ENCODE measurements at places on chromosomes 11 and 22.

DNA sequence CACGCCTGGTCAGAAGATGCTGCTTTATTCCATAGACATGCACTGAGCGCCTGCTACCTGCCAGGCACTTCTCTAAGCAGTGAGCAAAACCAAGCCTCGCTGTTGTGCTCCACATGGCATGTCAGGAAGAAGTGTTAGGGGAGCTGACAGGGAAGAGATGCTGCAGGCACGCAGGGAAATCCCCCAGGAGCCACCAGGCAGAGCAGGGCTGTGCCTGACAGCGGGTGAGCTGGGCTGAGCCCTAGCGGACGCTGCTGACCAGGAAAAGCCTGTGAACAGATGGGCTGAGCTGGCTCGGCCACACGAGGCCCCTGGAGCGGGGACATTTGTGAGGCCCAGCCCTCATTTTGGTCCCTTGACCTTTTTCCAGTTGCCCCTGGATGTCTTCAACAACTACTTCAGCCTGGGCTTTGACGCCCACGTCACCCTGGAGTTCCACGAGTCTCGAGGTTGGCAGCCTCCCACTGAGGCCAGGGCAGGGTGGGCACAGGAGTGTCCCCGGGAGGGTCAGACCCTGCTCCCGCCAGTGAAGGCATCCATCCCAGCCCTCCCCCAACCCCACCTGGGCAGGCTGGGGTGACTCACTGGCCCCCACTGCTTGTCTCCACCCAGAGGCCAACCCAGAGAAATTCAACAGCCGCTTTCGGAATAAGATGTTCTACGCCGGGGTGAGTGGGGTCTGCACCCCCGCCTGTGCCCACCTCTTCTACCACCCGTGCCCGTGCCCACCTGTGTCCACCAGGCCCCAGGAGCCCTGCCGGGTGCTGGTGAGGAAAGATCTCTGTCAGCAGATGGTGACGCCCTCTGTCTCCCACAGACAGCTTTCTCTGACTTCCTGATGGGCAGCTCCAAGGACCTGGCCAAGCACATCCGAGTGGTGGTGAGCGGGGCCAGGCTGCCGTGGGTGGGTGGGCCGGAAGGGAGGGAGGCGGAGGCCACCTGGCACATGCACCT, 7.4 kb upstream of the MDK start:
- no peak for DNase-seq

- DNase-seq, result no peak
Measured at GRCh38 chr11:9493492-9493891, 32.7 kb downstream of the ZNF143 start.

GRCh38 chr22:42719656-42720262, 911 bp downstream of the A4GALT start:
- DNase-seq, result no peak

- DNase-seq, result no peak
Measured at GRCh38 chr22:21029486-21030025, 2.8 kb downstream of the SLC7A4 start.

DNA sequence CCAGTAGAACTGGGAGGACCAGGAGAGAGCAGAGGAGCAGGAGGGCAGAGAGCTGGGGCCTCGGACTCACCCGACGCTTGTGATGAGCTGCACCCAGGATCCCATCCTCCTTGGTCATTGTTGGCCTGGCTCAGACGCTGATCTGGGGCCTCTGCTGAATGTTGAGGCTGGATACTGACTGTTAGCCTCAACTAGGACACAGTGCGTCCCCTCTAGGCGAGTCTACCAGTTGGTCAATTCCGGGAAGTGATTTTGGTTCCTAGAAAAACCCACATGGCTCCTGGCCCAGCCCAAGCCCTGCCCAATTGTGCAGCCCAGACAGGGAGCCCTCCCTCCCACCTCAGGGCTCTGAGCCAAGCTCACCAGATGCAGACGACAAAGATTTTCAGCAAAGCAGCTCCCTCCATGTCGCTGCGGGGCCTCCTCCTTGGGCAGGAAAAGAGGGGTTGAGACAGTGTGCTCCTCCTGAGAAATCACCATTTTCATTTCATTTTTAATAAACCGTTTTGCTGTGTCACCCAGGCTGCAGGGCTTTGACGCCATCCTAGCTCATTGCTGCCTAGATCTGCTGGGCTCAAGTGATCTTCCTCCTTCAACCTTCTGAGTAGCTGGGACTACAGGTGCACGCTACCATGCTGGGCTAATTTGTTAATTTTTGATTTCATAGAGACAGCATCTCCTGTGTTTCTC, at the start of gene APOL4:
Gene APOL4 (minus strand): TSS at position 180 of the 690 bp plus-strand sequence. CDS start 75 bp downstream, at position 105.
- no peak for DNase-seq

GRCh38 chr11:30992513-30992849, 377.1 kb downstream of the DCDC1 start:
- no peak for DNase-seq

- DNase-seq, result peak; percentile 15
Measured at GRCh38 chr22:45317551-45318167, 7.9 kb downstream of the FAM118A start.

DNA sequence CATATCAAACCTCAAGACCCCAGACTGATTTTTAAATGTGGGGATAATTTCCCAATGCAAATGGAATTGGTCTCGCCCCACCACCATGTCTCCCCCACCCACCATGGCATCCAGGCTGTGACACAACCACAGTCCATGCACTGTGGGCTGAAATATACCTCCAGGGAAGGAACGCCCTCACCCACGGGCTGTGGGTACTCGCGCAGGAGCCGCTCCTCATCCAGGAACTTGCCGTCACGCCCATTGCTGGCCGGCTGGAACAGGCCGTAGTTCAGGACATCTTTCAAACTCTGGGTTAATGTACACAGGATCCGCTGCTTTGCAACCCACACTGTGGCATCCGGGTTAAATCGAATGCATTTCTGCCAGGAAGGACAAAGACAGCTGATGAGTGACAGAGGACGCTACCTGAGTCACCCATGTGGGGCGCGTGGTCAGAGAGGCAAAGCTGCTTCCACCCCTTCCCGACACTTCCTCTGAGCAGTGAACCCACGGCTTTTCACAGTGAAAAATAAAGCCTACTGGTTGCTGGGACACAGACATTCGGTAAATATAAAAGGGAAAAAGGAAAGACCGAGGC, 133.6 kb downstream of the SHANK2 start:
- no peak for DNase-seq

GRCh38 chr11:126163074-126163700, 48.3 kb downstream of the RPUSD4 start:
- DNase-seq, result no peak

DNA sequence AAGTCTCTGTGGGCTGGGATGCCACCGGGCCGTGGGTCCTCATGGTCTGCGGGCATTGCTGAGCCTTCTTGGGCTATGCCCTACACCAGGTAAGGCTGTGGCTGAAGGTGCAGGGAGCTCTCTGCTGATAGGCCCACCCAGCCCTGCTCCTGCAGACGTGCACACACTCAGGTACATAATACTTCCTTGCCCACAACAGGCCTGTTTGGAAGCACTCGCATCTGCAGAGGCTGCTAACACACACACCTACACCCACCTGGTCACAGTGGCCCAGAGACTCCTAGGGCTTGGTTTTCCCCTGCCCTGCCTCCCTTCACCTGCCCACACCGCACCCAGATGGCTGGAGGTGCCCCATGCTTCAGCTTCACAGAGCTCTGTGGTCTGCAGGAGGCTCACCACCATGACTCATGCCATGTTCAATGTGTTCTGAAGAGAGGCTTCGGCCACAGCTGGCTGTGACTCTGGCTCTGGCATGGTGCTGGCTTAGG, 72.8 kb upstream of the KCNQ1OT1 start:
- DNase-seq, result peak; percentile 5

DNA sequence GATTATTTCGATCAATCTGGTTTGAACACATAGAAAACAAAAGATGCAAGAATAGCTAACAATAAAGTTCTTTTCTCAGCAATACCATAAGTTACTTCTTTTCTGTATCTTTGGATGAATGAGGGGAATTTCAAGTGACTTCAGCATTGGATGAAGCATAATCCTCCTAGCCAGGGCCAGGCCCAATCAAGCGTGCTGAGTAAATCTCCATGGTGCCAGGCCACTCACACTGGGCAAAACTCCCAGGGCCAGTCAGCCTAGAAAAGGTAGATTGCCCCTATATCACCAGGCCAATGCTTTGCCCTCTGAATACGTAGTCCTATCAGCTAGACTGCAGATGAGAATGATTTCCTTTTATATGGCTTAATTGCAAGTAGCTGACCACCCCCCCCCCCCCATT, 6.0 kb downstream of the CNTF start:
- DNase-seq, result no peak

- DNase-seq, result peak; percentile 16
Measured at GRCh38 chr11:17528181-17528691, 16.0 kb downstream of the USH1C start.

GRCh38 chr11:749731-750130, 2.5 kb downstream of the TALDO1 start:
- DNase-seq, result no peak

GRCh38 chr11:6601041-6601461, 2.4 kb downstream of the RRP8 start:
- DNase-seq, result no peak

DNA sequence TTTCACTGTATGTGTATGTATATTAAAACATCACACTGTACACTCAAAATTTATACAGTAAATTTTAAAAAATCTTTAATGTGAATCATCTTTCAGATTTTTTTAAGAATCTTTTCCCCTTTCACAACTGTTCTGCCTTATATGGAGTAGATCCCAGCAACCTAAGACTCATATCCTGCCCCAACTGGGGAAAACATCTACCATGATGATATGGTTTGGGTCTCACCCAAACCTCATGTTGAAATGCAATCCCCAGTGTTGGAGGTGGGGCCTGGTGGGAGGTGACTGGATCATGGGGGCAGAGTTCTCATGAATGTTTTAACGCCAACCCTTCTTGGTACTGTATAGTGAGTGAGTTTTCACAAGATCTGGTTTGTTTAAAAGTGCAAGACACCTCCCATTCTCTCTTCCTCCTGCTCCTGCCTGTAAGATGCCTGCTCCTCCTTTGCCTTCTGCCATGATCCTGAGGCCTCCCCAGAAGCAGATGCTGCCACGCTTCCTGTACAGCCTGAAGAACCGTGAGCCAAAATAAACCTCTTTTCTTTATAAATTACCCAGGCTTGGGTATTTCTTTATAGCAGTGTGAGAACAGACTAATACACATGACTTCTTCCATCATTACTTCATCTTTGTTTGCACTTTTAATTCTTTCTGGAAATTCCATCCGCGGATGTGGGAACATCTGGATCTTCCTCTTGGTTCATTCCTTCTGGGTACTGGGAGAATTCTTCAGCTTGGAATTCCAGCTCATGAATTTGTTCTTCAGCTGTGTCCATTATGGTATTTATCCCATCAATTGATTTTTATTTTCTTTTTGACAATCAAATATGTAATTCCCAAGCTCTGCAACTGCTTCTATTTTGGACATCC, 36.9 kb downstream of the LINC01488 start:
- DNase-seq, result no peak

- DNase-seq, result no peak
Measured at GRCh38 chr22:49751318-49751965, 76.2 kb downstream of the BRD1 start.

DNA sequence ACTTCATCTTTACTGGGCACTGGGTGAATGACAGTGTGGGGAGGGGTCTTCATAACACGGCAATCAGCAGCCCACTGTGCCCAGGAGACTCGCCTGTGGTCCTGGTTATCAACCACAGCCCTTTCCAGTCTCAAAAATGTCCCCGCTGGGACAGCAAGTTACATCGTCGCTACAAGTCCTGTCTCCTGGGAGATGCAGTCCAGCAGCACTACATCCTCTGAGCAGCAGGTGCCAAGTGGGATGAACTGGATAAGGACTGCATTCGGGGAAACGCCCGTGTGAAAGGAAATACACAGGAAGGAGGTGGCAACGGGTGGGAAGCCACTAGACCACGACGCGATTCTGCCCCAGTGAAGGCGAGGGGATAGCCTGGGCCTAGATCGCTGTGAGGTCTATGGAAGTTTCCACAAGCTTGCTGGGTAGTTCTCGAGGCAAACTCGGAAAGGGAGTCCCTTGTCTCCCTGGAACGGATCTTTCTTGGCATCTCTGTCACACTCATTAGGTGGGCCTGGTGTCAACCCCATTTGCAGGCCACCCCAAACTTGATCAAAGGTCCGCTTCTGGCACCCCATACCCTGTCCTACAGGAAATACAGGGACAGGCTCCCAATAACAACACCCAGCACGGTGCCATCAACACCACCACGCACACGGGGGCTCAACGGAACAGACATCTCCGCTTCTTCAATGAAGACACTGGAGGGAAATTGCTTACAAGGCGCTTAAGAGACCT, 4.4 kb downstream of the ASCL2 start:
- no peak for DNase-seq

- no peak for DNase-seq
Measured at GRCh38 chr11:108872781-108873291, 208.0 kb downstream of the DDX10 start.

DNA sequence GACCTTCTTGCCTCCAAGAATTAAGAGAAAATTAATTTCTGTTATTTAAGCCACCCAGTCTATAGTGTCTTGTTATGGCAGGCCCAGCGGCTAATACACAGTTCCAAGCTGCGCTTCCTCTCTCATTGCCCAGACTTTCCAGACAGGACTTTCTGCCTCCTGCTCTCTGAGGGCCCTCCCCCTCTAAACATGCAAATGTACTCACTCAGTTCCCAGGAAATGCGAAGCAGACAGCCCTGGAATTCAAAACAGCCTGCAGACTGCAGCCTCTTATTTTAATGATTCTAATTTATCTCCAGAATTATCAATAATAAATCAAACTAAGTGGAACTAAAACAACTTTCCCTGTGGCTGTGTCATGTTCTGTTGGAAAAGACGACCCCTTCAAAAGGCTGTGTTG, 115.5 kb upstream of the ISX start:
- no peak for DNase-seq

- no peak for DNase-seq
Measured at GRCh38 chr11:121801781-121802180, 314.2 kb downstream of the BLID start.

DNA sequence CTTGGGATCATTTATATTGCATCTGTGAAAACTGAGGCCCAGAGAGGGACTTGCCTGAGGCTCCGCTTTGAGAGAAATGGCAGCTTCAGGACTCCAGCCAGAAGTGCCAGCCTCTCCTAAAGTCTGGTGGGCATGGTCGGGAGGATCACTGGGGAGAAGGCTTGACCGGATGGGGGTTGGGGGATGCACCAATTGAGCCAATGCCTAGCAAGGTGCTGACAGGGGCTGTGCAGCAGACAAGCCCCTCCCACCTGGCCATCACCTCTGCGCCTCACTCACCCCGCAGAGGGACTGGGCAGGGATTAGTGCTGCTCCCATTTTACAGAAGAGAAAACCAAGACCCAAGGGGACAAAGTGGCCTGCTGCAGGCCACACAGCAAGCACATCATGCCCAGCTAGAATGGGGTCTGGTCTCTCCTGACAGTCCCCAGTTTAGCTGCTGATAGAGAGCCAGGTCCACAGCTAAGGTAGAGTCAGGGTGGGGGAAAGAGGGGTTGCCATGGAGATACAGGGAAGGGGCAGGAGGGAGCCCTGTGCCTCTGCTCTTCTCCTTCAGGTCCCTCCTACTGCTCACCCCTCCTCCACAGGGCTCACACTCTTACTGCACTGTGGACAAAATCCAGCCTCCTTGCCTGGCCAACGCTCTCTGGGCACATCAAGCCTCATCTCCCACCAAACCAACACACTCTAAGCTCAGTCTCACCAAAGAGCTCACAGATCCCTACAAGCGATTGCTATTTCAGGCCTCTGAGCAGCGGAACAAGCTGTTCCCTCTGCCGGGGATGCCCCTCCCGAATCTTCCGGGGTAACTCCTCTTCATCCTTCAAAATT, 29.5 kb downstream of the TEF start:
- DNase-seq, result no peak

GRCh38 chr22:44442186-44442815, 55.7 kb downstream of the RTL6 start:
- no peak for DNase-seq

All from activated CD4-positive, alpha-beta T cell treated with anti-CD3 and anti-CD28 coated beads for 1 hour (primary cell).